ENCODE measurements at places on chromosomes 7 and 10.

DNA sequence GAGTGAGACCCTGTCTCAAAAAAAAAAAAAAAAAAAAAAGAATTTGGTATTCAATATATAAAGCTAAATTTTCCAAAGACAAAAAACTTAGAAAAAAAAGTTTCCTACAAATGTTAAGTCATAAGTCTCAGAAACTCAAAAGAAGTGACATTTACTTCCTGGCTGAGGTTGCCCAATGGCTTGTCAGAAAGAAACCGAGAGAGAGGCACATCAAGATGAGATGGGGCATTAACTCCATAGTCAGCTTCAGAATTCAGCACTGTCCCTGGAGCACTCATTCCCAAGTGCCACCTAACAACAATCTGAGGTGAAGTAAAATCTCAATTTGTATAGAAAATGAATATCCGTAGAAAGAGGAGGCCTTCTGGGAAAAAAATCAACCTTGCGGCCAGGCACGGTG is 6.8 kb upstream of the SPOCK2 start:
- no peaks in the 10 kb centered on the region for H3K27me3 ChIP-seq
- no peak for DNase-seq
- H3K4me1 ChIP-seq: peaks cover 12% of the 10 kb centered on the region
- H3K4me3 ChIP-seq: no peak overlapping the region
- H3K36me3 ChIP-seq: peaks cover 11% of the 10 kb centered on the region

- H3K36me3 ChIP-seq: no peaks in the 10 kb centered on the region
- no peaks in the 10 kb centered on the region for H3K27me3 ChIP-seq
- peak within 1 kb of the TSS; percentile 93 for H3K4me3 ChIP-seq
- H3K4me1 ChIP-seq: peaks cover 35% of the 10 kb centered on the region
- peak; percentile 85 for DNase-seq
Measured at GRCh38 chr7:102433219-102434038, at the start of gene ORAI2. TSS of gene ORAI2 (plus strand) at chr7:102433575. CDS start at chr7:102438957, 5,382 bp downstream.

GRCh38 chr7:7486362-7486761 is 49.3 kb downstream of the COL28A1 start:
- no peaks in the 10 kb centered on the region for H3K4me1 ChIP-seq
- H3K4me3 ChIP-seq: no peak overlapping the region
- H3K36me3 ChIP-seq: no peaks in the 10 kb centered on the region
- H3K27me3 ChIP-seq: no peaks in the 10 kb centered on the region
- no peak for DNase-seq
- no peak overlapping the region for H3K27ac ChIP-seq

- DNase-seq: no peak
- no peaks in the 10 kb centered on the region for H3K4me1 ChIP-seq
- no peaks in the 10 kb centered on the region for H3K36me3 ChIP-seq
- no peak overlapping the region for H3K4me3 ChIP-seq
- H3K27ac ChIP-seq: no peak overlapping the region
Measured at GRCh38 chr7:81469869-81470723, 299.8 kb downstream of the HGF start.

DNA sequence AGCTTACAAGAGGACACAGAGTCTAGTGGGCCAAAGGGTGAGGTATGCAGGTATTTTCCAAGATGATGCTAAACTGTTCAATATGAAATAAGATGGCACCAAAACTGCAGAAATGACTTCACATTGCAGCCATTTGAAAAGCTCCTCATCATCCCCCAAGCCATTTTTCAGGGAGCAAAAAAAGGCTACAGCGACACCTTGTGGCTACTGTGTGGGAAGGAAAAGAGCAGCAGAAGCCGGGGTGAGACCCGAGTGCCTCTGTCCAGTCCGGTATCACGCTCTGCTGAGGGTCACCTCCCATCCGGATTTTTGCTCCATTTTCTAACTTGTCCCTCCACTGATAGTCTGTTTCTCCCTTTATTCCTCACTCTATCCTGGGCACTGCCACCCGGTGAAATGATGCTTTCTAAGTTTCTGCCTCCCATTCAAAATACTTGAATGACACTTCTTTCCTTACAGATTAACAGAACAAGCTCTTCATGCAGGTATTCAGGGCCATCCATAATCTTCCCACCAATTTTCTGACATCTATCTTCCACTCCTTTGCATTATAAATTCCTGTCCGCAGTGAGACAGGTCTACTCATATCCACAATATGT is 220.2 kb downstream of the DGKI start:
- DNase-seq: peak; percentile 14
- H3K4me1 ChIP-seq: peaks cover 4% of the 10 kb centered on the region
- no peak overlapping the region for H3K4me3 ChIP-seq
- H3K27me3 ChIP-seq: peaks cover 19% of the 10 kb centered on the region
- H3K36me3 ChIP-seq: no peaks in the 10 kb centered on the region
- H3K27ac ChIP-seq: no peak overlapping the region

DNA sequence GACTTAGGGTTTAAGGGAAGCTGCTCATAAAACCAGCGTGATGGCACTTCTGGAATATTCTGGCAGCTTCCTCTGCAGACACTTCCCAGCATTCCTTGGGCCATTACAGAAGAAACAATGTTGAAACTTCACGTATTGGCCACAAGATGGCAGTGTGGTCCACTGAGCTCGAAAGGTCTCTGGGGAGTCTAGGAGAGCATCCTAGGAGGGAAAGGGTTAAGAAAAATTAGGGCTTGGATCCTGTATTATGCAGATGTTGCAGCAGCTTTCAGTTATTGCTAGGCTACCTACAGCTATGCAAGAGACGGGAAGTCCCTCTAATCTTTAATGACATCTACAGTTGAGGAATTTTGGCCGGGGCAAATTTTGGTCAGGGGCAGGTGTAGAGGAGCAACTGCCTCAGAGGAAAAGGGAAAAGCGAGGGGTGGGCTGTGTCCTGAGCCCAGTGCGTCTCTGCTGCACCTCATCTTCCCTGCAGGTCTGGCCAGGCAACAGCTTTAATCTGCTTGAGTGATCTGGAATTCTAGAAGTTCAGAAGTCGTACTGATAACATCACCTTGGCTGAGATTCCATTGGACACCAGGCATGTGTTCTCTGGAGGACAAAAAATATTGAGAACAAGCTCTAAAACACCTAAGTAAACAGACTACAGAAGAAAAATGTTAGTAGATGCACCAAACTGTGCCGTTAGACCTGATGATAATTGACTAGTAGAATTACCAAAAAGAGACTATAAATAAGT is 220.8 kb upstream of the PRSS58 start:
- no peak for DNase-seq
- H3K27me3 ChIP-seq: no peaks in the 10 kb centered on the region
- peaks cover 66% of the 10 kb centered on the region for H3K4me1 ChIP-seq
- peak overlapping the region; percentile 56 for H3K4me3 ChIP-seq
- H3K36me3 ChIP-seq: no peaks in the 10 kb centered on the region
- peak overlapping the region; percentile 86 for H3K27ac ChIP-seq

- peaks cover 24% of the 10 kb centered on the region for H3K27me3 ChIP-seq
- no peaks in the 10 kb centered on the region for H3K4me1 ChIP-seq
- H3K4me3 ChIP-seq: no peak overlapping the region
- DNase-seq: no peak
- H3K36me3 ChIP-seq: no peaks in the 10 kb centered on the region
Measured at GRCh38 chr10:61051344-61051743, 107.4 kb upstream of the RHOBTB1 start.

GRCh38 chr7:128171342-128171918 is 69.6 kb upstream of the LEP start:
- peaks cover 64% of the 10 kb centered on the region for H3K27me3 ChIP-seq
- no peaks in the 10 kb centered on the region for H3K36me3 ChIP-seq
- peaks cover 7% of the 10 kb centered on the region for H3K4me1 ChIP-seq
- H3K4me3 ChIP-seq: no peak overlapping the region

DNA sequence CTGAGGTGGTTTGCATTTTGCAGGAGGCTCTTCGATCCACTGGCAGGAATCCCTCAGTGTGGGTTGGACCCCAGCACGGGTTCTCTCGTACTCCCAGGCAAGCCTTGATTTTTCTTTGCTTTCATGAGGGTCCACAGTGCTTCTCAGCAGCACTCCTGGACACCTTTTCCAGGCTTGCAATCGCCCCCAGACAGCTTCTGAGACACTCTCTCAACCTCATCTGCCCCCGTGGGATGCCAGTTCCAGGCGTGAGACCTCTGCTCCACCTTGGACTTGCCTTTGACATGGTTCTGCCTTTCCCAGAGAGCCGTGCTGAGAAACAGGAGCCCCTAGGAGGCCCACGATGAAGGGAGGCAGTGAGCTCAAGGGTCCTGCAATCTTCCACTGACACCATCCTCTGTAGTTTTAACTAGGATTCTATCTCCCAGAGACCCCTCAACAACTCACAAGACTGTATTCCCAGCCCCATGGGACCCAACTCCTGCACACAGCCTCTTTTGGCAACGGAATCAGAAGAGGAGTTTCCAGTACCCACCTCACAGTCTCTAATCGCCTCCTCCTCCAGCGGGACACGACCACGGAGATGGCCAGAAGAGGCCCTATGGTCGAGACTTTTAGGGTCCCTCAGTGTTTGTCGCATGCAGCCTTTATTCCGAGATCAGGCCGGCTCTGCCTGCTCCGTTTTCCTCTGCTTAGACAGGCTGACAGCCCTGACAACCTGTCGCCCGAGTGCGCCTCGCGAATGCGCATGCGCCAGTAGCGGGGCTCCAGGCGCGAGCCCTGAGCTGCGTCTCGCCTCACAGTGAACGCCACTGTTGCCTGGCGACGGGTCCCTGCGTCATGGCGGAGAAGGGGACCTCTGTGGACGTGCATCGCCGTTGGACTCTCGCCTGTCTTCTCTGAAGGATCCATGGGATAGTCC is 26.0 kb upstream of the ZNF273 start:
- H3K4me1 ChIP-seq: peaks cover 13% of the 10 kb centered on the region
- peak; percentile 71 for DNase-seq
- H3K27me3 ChIP-seq: peaks cover 56% of the 10 kb centered on the region
- H3K27ac ChIP-seq: peak overlapping the region; percentile 63
- no peaks in the 10 kb centered on the region for H3K36me3 ChIP-seq

- DNase-seq: no peak
- H3K27me3 ChIP-seq: peaks cover 11% of the 10 kb centered on the region
- no peaks in the 10 kb centered on the region for H3K4me1 ChIP-seq
- no peak overlapping the region for H3K4me3 ChIP-seq
Measured at GRCh38 chr7:38507384-38507783, 123.8 kb downstream of the AMPH start.

DNA sequence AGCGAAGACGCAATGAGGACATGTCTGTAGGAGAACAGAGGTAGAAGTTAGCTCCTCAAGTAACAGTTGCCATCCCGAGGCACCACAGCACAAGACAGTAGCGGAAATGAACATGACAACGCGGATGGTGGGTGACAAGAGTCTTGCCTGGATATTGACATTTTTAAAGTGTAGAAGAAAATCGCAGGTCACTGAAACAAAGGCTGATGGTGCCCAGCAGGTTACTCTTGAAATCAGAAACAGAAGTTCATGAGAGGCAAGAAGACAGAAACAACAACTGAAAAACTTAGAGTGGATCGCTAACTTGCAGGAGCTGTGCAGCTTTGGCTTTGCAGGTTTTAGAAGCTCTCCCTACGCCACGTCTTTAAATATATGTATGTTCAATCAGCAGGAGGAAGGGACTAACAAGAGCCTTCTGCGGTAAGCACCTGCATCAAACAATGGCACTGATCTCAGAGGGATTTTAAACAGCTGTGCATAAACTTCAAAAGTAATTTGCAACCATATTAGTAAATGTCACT is 1.8 kb downstream of the PRKCQ start:
- DNase-seq: no peak
- H3K4me1 ChIP-seq: peaks cover 62% of the 10 kb centered on the region
- H3K4me3 ChIP-seq: peak overlapping the region; percentile 97
- H3K27me3 ChIP-seq: no peaks in the 10 kb centered on the region
- H3K36me3 ChIP-seq: peaks cover 6% of the 10 kb centered on the region

DNA sequence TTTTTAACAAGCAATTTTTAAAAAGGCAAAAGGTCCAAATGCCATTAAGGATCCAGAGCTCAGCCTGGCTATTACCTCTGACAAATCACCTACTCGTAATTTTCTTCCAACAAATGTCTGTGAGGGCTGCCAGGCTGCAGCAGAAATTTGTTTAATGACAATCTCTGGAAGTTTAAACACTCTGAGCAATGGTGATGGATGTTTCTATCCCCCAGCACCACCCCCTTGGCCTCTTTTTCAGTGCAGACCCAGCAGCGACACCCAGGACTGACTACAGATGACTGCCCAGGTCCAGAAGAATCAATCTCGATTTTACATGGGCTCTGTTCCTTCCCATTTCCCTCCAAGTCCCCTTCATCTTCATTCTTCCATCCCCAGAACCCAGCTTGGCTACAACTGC is 201.4 kb upstream of the AOAH start:
- DNase-seq: no peak
- H3K4me3 ChIP-seq: no peak overlapping the region
- H3K4me1 ChIP-seq: no peaks in the 10 kb centered on the region
- peaks cover 2% of the 10 kb centered on the region for H3K36me3 ChIP-seq

- H3K4me1 ChIP-seq: peaks cover 2% of the 10 kb centered on the region
- DNase-seq: no peak
Measured at GRCh38 chr7:64787295-64787694, 6.9 kb upstream of the ZNF138 start.

GRCh38 chr10:114337510-114338462 is 66.5 kb downstream of the AFAP1L2 start:
- no peak for DNase-seq
- H3K27me3 ChIP-seq: peaks cover 29% of the 10 kb centered on the region
- H3K4me1 ChIP-seq: no peaks in the 10 kb centered on the region
- H3K36me3 ChIP-seq: no peaks in the 10 kb centered on the region
- peak overlapping the region; percentile 19 for H3K27ac ChIP-seq

GRCh38 chr10:121088524-121088923 is 237.4 kb downstream of the WDR11 start:
- H3K4me1 ChIP-seq: no peaks in the 10 kb centered on the region
- H3K27me3 ChIP-seq: peaks cover 6% of the 10 kb centered on the region
- H3K36me3 ChIP-seq: no peaks in the 10 kb centered on the region
- DNase-seq: no peak
- H3K4me3 ChIP-seq: no peak overlapping the region
- no peak overlapping the region for H3K27ac ChIP-seq

GRCh38 chr7:17773289-17773626 is 167.0 kb downstream of the SNX13 start:
- H3K36me3 ChIP-seq: no peaks in the 10 kb centered on the region
- H3K27ac ChIP-seq: no peak overlapping the region
- H3K4me1 ChIP-seq: peaks cover 5% of the 10 kb centered on the region
- H3K4me3 ChIP-seq: no peak overlapping the region

- H3K27me3 ChIP-seq: no peaks in the 10 kb centered on the region
- DNase-seq: peak; percentile 79
- peaks cover 58% of the 10 kb centered on the region for H3K4me1 ChIP-seq
- peak within 1 kb of the TSS; percentile 91 for H3K4me3 ChIP-seq
- peak within 1 kb of the TSS; percentile 91 for H3K27ac ChIP-seq
Measured at GRCh38 chr7:48089046-48090003, at the start of gene UPP1. TSS of gene UPP1 (plus strand) at chr7:48089265. CDS start at chr7:48094784, 5,519 bp downstream.

DNA sequence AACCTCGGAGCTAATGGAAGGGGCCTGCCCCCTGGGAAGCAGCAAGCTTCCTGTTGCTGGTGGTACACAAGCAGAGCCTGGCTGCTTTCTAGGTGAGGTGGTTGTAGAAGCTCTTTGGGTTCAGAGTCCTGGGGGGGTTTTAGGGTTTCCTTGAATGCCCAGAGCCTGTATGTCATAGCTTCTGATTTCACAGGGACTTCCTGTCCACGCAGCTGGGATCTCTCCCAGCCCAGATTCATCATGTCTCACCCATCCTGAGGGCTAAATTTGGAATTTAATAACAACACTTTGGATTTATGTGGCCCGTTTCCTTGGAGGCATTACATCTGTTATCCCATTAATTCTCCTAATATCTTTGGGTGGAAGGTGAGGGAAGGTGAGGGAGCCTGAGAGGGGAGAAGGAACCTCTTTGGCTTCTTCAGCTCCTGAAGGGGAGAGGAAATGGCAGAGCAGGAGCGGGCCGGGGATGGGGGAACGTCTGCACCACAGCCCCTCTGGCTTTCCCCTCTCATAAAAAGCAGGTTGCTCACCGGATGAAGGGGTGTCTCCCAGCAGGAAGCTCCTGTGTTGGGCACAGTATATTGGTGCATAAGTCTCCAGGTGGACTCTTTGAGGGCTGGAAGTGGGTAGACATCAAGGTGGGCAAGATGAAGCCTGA is 19.7 kb downstream of the RPS24 start:
- no peaks in the 10 kb centered on the region for H3K36me3 ChIP-seq
- DNase-seq: no peak
- H3K4me1 ChIP-seq: peaks cover 9% of the 10 kb centered on the region
- H3K27ac ChIP-seq: no peak overlapping the region
- H3K27me3 ChIP-seq: no peaks in the 10 kb centered on the region

Measured in T-helper 17 cell (primary cell).